Jurkat, Clone E6-1 (cell line): ENCODE measurements at places on chromosomes 7 and 10.

- DNase-seq: no peak
Observed at GRCh38 chr7:103079836-103080235, 4.9 kb downstream of the ARMC10 start.

- DNase-seq: no peak
Observed at GRCh38 chr7:25105911-25106310, 19.1 kb downstream of the CYCS start.

- no peak for DNase-seq
Observed at GRCh38 chr7:65975814-65976445, 6.1 kb downstream of the GUSB start.

DNA sequence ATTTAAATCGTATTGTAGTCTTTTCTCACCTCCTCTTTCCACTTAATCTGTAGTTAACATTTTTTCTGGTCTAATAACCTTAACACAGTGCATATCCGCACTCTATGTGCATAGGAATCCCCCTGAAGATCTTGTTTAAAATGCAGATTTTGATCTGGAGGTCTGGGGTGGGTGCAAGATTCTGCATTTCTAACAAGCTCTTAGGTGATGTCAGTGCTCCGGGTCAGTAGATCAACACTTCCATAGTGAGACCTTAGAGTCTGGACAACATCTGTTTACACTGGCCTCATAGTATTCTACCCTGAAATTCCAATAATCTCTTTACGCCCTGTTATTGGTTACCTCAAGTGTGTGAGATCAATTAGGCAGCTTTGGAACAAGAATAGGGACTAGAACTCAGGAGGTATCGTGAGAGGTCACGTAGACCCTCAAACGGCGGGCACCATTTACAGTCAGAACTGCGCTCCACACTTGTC lies 434 bp upstream of the PLEKHA8 start:
- no peak for DNase-seq

DNA sequence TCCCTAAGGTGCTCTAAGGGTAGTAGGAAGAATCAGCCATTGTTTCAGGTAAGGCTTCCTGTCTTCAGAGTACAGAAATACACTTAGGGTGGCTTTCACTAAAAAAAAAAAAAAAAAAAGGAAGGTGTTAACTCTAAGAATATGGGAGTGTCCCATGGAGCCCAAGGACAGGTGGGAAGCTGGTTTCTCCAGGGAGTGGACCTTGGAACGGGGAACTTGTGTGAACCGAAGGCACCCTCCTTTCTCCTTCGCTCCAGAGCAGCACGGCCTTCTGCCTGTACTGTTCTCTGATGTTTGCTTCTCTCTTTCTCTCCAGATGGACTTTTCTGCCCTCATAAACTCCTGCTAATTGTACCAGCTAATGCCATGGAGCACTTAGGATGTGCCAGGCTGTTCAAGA lies 6.2 kb downstream of the OPALIN start:
- DNase-seq: no peak

- no peak for DNase-seq
Observed at GRCh38 chr10:128626397-128627000, 500.3 kb upstream of the MKI67 start.

DNA sequence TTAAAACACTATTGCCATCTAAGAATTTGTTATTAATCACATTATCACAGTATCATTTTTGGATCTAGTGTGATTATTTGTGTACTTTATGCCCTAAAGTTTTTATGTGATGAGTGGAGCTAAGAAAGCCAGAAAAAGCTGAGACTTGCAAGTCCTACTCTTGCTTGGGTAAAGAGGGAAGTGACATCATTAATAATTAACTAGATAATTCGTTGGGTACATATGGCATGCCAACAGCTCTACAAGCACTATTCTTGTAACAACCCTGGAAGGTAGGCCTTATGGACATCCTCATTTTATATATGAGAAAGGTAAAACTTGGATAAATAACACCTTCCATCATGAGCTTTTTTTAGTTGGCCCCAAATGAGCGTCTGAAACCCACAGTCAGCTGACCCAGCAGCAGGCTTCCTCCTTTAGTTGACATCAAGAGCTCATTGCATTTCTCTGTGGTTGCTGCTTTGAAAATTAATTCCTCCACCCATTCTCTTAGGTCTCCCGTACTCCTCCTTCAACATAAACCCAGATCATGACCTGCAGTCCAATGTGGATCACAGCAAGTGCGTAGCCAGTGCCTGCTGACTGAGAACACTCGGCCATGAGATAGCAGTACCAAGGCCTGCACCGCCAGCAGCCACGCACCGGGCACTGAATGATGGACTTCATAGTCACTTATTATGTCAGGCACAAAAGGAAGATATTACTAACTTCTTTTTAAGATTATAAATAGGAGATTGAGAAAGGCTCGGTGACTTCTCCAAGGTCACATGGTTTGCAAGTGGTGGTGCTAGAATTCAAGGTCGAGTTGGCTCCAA lies 292.0 kb upstream of the AOAH start:
- no peak for DNase-seq

DNA sequence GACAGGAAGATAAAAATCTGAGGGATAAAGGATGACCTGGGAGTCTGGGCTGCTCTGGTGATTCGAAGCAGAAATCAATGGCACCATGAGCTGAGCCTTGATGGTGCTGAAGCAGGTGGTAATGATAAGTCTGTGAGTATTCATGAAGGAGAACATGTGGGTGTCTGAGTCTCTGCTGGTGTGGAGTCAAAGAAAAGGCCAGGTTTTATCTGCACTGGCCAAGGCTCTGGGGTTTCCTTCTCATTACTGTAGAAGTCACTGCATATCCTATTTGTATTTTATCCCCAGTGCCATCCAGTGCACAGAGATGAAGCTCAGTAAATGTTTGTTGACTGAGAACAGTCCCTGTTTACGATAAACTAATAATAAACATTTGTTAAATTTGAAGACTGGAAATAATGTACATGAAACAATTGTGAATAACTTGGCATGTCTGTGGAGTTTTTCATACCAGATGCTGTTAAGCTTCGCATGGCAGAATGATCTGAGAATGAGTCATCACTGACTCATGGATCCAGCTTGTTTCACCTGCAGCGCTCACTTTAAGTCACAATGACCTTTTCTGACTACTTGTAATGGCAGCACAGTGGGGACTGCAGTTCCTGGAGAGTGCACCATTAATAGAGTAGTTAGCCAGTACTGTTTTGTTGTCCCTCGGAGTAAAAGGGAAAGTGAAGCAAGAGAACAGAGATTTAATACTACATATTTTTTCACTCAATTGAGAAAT lies 538.5 kb downstream of the HTR7 start:
- DNase-seq: no peak

- no peak for DNase-seq
Observed at GRCh38 chr10:93553482-93554315, 12.8 kb upstream of the FFAR4 start.

GRCh38 chr7:134618756-134619530 lies 27.7 kb upstream of the BPGM start:
- DNase-seq: no peak

- DNase-seq: no peak
Observed at GRCh38 chr7:108360058-108360800, 96.0 kb downstream of the NRCAM start.

- no peak for DNase-seq
Observed at GRCh38 chr7:26964156-26964808, 99.9 kb upstream of the SKAP2 start.

DNA sequence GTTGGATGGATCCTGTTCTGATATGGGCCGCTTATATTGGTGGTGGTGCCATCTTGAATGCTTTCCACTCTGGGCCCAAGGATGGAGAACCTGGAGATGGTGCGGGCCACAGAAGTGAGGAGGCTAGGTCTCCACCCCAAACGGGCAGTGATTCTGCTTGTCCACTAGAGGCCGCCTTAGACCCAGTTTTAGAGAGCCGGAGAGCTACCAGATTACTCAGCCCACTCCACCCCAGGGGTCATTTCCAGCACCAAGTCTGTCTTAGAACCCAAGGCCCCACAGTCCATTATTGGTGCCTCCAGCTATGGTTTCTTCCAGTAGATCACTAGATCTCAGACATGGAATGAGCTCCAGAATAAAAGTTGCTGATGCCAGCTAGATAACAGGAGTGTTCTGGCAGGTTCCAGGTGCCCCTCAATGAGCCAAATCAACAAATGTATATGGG lies 11.8 kb upstream of the CAMK2G start:
- DNase-seq: peak; percentile 47

- no peak for DNase-seq
Observed at GRCh38 chr7:91771394-91771793, 109.1 kb downstream of the MTERF1 start.

DNA sequence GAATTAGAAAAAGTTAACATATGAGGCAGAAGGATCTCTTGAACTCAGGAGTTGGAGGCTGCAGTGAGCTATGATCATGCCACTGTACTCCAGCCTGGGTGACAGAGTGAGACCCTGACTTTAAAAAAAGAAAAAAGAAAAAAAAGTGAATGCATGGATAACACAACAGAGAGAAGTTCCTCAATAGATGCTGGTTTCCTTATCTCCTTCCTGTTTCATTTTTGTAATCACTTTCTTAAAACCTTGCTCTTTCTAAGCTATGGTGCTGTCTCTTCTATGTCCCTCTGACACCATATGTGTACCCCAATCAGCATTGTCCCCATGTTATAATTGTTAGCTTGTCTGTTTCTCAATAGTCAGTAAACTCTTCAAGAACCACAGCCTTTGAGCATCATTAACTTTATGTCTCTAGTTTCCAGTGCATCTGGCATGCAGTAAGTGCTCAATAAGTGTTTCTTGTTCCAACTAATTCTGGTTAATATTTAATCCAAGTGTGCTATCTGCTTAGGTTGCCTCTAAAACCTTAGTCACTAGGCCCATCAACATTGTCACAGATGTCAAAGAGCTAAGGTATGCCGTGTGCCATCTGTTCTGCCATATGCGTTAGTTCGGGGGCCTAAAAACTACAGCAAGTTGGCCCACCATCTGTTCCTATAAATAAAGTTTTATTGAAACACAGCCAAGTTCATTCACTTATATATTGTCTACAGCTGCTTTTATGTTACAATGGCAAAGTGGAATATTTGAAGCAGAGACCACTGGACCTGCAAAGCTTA lies 36.2 kb downstream of the MPP7 start:
- no peak for DNase-seq

GRCh38 chr7:18647582-18647981 lies 152.0 kb downstream of the HDAC9 start:
- DNase-seq: no peak

GRCh38 chr7:39386718-39387117 lies 179.5 kb upstream of the YAE1 start:
- DNase-seq: no peak

- no peak for DNase-seq
Observed at GRCh38 chr7:100673942-100674410, 436 bp downstream of the GNB2 start.

GRCh38 chr10:49313501-49314070 lies 14.6 kb downstream of the C10orf71 start:
- DNase-seq: no peak

DNA sequence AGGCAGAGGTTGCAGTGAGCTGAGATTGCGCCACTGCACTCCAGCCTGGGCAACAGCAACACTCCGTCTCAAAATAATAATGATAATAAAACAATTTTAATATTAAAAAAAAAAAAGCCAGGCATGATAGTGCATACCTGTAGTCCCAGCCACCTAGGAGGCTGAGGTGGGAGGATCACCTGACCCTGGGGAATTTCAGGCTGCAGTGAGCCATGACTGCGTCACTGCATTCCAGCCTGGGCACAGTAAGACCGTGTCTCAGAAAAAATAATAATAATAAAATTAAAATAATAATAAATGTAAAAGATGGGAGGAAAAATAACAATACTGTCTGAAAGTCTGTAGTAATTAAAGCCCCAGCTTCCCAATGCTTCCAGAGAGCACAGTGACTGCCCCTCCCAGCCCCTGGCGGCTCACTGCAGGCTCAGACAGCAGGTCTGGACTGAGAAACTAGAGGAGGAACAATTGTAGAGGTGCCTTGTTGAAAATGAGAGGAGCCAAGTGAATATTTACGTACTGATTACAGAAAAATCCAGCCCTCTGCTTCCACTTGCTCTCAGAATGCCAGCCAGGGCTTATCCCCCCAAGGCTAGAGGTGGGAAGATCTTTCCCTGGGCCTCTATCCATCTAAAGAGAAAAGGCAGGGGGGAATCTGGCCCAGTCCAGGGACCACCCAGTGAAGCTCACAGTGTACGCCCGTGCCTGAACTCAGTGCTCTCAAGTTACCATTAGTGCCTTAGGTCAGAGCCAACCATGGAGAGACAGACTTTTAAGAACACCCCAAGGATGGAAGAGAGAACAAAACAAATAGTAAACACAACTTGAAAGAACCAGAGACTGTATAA lies 112.8 kb downstream of the PARD3 start:
- DNase-seq: no peak

- peak; percentile 54 for DNase-seq
Observed at GRCh38 chr10:100743626-100744135, 1.7 kb upstream of the PAX2 start.

DNA sequence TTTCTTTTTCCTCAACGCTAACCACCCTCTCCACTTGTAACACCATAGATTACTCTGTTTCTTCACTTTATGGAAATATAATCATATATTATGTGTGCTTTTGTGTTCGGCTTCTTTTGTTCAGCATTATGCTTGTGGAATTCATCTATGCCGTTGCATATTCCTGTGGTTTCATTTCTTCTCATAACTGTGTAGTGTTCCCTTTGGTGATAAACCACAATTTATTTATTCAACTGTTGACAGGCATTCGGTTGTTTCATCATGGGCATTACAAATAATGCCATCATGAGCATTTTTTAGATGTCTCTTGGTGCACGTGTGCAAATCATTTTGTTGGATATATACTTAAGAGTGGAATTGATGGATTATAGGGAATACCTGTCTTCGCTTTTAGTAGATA lies 12.1 kb downstream of the AVL9 start:
- no peak for DNase-seq

DNA sequence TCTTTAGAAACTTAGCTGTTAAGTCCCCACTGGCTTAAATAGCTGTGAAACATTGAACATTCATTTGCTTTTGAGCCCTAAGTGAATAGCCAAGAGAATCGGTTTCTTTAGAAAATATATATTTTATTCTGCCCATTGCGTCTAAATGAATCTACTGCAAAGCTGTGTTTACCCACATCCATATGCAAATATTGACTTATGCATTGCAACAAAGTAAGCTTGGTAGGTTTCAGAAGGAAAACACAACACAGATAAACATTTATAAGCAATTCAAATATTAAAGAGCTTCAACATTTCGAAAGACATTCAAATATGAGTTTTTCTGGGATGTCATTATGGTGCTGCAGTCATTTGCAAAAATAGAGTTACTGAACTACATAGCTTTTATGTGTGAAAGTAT lies 257.3 kb downstream of the SH2D4B start:
- no peak for DNase-seq

DNA sequence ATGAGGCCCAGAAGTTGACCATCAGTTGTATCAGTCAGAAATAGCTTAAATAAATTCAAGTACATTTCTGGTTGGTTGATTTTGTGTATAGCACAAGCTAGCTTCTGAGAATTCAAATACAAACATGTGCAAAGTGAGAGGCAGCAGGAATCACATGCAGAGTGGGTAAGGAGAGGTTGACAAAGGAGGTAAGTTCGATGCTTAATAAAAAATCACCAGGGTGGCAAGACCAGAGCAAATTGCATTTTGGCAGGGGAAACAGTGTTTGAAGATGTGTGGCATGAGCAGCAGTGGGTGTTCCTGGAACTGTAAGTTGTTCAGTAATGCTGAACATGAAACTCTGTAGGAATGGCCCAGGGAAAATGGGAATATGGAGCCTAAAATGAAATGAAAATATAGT lies 52.6 kb downstream of the GNAI1 start:
- DNase-seq: no peak
